ENCODE measurements at places on chromosomes 2 and 18. TPM values are rescaled to one million over a fixed set of nuclear protein-coding genes. Genes with fewer than 3 reads are reported as not detected.

Gene SERPINB5
- total RNA-seq = 6.1 TPM

Gene ATP6V1B1
- total RNA-seq = 0.19 TPM

GRCh38 chr2:147293991-147294824 is 550.6 kb upstream of the ACVR2A start:
- DNase-seq = no peak

- DNase-seq = no peak
These were observed 102.0 kb downstream of the RIT2 start for GRCh38 chr18:43013486-43013885.

Measured in thymus (tissue), 14 donors.